Erythroblast (primary cell): ENCODE measurements at places on chromosomes 2 and 18.

DNA sequence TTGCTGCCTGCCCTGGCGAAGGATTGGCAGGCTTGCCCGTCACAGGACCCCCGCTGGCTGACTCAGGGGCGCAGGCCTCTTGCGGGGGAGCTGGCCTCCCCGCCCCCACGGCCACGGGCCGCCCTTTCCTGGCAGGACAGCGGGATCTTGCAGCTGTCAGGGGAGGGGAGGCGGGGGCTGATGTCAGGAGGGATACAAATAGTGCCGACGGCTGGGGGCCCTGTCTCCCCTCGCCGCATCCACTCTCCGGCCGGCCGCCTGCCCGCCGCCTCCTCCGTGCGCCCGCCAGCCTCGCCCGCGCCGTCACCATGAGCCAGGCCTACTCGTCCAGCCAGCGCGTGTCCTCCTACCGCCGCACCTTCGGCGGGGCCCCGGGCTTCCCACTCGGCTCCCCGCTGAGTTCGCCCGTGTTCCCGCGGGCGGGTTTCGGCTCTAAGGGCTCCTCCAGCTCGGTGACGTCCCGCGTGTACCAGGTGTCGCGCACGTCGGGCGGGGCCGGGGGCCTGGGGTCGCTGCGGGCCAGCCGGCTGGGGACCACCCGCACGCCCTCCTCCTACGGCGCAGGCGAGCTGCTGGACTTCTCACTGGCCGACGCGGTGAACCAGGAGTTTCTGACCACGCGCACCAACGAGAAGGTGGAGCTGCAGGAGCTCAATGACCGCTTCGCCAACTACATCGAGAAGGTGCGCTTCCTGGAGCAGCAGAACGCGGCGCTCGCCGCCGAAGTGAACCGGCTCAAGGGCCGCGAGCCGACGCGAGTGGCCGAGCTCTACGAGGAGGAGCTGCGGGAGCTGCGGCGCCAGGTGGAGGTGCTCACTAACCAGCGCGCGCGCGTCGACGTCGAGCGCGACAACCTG, at the start of gene DES:
Gene DES, plus strand, starts transcription at position 223 of the 857 bp plus-strand sequence. Its CDS starts 86 bp downstream, at position 309.
- DNase-seq, result no peak

DNA sequence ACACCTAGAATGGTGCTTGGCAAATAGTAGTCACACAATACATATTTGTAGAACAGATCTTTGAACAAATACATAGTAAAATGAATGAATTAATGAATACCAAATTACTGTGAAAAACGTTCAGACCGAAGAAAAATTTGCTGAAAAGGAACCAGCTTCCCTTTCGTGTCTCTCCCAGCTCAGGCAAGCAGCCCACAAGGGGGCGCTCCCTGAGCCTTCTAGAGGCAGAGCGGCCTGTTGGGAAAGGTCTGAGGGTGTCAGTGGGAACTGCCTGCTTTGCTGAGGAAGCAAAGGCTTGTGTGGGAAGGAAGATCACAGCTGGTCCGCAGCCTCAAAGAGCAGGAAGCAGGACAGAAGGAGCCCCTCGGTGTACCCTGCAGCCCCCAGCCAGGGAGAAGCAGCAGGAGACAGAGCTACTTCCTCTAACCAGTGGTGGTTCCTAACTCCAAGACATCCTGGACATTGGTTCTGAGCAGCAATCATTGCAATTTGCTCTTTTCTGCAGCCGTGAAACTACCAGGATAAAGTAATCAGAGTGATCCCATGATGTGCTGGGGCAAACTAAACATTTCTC, 231.1 kb downstream of the ANKRD30B start:
- no peak for DNase-seq

- DNase-seq, result no peak
Observed at GRCh38 chr18:78934003-78934402, 45.6 kb upstream of the SALL3 start.

DNA sequence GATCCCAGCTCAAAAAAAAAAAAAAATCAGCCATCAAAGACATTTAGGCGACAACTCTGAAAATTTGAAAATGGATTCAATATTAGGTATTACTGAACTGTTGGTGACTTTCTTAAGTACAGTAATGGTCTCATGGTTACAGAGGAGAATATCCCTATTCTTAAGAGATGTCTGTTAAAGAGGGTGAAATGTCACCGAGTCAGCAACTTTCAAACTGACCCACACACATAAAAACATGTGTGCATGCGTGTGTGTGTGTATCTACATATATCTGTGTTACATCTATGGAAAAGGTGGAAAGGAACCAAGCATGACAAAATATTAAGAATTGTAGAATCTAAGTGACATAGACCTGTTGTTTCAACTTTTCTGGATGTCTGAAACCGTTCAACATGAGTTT, 41.6 kb upstream of the GLI2 start:
- DNase-seq, result no peak

DNA sequence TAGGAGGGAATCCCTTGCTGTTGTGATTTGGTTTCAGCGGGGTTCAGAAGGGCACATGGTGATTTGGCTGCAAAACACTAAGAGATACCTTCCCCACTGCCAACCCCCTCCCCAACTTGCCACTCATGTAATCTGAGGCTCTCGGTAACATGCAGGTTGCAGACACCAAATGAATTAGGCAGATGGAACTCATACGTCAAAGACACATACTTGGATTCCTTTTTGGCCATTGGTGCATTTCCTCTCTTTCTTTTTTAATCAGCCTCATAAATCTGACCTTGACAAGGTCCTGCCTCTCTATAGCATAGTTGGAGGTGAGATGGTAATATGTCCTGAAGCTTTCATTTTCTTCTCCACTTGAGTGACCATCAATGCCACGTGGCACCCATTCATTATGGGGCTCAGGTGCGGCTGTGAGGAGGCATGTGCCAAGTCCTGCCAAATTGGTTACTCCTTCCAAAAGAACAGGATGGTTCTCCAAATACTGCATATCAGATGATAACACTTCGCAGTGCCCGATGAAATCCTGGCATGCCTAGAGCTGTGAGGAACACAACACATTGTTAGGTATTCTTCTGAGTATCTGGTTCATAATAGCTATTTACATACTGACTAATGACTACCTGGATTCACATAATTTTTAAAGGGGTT, 8.3 kb upstream of the TMEM178A start:
- no peak for DNase-seq

GRCh38 chr2:231960810-231961348, 634 bp upstream of the DIS3L2 start:
- no peak for DNase-seq

DNA sequence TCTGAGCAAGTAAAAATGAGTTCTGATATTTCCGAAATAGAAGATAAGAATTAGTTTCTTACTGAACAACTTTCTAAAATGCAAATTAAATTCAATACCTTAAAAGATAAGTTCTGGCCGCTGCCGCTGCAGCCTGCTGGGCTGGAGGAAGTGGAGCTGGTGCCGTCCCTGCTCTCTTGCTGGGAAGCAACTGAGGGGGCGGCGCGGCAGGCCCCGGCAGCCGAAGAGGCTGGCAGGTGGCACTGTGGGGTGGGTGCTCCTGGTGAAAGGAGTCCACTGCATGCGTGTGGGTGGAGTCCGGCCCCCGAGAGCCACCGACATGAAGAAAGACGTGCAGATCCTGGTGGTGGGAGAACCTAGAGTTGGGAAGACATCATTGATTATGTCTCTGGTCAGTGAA, 89.5 kb upstream of the ZNF519 start:
- no peak for DNase-seq

- no peak for DNase-seq
Observed at GRCh38 chr2:4597400-4597799, 894.0 kb downstream of the DCDC2C start.

- no peak for DNase-seq
Observed at GRCh38 chr18:55405475-55405874, 182.5 kb downstream of the TCF4 start.

DNA sequence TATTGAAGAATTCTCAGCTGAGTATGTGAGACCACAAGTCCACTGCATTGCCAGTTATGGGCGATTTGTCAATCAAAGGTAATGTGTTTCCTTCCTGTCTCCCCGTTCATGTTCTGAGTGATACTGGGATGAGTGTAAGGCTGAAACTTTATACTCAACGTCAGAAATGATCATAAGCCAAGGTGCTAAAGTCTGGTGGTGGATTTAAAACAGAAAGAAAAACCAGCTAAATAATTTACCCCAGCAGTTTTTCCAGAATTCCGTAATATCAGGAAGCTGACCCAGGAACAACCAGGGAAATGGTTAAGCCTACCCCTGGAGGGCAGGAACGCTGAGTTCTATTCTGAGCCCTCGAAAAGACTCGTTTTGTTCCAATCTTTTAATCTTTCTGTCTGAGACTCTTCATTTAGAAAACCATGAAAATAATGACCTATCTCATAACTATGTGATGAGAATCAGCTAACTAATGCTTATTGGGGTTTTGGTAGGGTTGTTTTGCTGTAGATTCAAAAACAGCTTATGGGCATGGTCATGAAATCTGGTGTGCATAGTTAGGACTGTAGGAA, 149.6 kb downstream of the LAMA3 start:
- no peak for DNase-seq

- DNase-seq, result no peak
Observed at GRCh38 chr2:37376421-37377186, 32.2 kb downstream of the QPCT start.

DNA sequence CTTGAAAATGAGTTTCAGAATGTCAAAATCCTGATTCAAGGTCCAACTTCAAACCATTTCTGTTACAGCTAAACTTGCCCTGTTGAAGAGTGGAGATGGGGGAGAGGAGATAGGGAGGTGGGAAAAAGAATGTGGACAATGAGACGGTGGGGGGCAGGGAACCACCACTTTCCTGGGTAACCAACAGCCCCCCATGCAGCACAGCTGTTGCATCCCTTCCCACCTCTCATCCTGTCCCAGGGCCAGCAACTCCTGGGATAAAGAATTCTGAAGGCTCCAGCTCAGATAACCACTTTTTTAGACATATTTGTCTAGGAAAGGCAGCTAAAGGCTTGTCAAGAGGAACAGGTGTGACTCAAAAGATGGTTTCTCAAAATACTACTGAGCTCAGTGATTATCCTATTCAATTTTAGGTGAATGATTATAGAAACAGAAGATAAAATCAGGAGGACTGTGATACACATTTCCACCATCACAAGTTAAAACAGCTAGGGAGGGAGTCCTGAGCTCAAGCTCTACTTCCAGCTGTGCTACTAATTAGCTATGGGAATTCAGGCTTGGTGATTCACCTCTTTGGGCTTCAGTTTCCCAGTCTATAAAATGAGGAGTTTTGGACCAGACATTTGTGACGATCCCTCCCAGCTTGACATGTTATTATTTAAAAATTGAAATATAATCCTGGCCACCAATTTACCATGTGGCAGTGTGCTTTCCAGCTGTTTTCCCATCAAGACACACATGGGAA, 36.3 kb downstream of the HDHD2 start:
- DNase-seq, result no peak

DNA sequence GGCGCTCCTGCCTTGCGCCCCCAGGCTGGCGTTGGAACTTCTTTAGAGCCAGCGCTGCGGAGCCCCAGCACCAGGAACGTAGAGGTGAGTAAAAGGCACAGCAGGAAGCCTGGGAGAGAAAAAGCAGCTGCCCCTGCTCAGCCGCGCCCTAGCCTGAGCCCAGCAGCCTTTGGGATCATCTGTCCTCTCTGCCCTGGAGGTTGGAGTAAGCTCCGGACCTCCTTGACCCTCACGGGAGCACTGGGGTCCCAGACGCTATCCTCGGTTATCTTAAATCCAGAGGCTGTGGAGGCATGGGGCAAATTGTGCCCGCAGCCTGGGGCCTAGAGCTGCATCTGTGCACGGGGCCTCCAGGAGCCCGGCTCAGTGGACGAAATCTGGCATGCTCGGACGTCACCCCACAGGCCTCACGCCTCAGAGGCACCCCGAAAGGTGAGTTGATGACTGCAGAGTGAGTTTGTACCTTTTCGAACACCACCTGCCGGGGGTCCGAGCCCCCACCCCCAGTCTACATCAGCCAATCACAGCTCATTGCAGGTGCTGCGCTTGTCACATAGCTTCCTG, 1.6 kb upstream of the SLC66A2 start:
- DNase-seq, result no peak

- DNase-seq, result no peak
Observed at GRCh38 chr2:128299628-128300027, 19.0 kb downstream of the HS6ST1 start.

- DNase-seq, result no peak
Observed at GRCh38 chr2:151862700-151863099, 34.5 kb upstream of the ARL5A start.

GRCh38 chr2:217409949-217410680, 550.3 kb upstream of the TNP1 start:
- no peak for DNase-seq

GRCh38 chr2:217610401-217610814, 392.4 kb downstream of the TNS1 start:
- DNase-seq, result no peak

- peak; percentile 80 for DNase-seq
Observed at GRCh38 chr18:58117786-58118403, 73.9 kb downstream of the NEDD4L start.

GRCh38 chr2:145197944-145198343, 678.0 kb upstream of the ZEB2 start:
- DNase-seq, result no peak

DNA sequence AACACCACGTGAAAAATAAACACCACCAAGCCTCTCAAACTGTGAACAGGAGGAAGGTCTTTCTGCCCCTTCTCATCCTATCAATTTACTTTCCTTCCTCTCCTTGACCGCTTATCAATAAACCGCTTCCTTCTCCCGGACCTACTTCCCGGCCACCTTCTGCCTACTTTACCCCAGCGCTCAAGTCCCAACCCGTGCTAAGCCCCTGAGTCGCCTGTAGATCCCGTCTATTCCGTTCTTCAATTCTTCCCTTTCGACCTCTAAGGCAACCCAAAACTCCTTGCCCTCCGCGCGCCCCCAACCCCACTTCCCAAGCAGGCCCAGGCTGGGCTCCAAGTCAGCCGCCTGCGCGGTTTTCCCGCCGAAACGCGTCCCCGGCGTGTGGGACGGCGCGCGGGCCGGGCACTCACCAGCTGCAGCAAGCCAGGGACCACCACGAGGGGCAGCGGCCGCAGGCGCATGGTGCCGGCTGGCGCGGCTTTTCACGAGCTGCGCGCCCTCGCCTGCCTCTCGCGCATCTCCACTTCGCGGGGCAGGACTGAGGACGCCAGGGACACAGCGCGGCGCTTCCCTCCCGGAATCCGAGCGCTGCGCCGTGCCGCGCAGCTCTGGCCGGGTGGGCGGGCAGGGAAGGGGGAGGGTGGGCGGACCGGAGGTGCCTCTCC, at the start of gene NXPH2:
Gene NXPH2, minus strand, starts transcription at position 610 of the 665 bp plus-strand sequence. Its CDS starts 149 bp downstream, at position 461.
- no peak for DNase-seq

GRCh38 chr2:12262681-12263436, 453.9 kb upstream of the TRIB2 start:
- no peak for DNase-seq

DNA sequence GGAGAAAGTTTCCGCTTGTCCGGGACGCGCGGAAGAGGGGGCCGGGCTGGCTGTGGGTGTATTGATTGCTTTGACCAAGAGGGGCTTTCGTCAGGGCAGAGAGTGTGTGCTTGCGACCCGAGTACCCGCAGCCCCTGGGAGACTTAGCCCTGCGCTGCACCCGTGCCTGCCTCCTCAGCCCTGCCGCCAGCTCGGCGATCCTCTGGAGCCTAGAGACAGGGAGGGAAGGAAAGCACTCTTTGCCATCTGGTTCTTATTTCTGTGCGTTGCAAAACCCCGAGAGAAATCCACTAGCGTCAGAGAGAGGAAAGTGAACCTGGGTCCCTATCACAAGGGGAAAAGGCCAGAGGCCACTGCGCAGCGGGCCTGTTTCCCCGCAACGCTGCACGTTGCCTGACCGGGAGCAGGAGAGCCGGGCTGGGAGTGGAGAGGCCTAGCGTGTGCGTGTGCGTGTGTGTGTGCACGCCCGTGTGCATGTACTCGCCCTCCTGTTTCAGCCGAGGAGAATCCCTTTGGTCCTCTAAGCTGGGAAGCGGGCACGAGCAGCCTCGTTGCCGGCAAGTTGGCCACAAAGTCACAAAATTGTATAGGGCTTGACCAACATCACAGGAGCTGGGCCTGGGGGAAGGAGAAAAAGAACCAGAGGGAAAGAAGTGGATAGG, 1.7 kb downstream of the SIX3 start:
- no peak for DNase-seq

GRCh38 chr2:36741188-36741837, 44.8 kb downstream of the VIT start:
- DNase-seq, result no peak
